ENCODE measurements at places on chromosomes 6 and 20. TPM values are rescaled to one million over a fixed set of nuclear protein-coding genes. Genes with fewer than 3 reads are reported as not detected.

The TMC2 gene
- total RNA-seq, result not detected

DNA sequence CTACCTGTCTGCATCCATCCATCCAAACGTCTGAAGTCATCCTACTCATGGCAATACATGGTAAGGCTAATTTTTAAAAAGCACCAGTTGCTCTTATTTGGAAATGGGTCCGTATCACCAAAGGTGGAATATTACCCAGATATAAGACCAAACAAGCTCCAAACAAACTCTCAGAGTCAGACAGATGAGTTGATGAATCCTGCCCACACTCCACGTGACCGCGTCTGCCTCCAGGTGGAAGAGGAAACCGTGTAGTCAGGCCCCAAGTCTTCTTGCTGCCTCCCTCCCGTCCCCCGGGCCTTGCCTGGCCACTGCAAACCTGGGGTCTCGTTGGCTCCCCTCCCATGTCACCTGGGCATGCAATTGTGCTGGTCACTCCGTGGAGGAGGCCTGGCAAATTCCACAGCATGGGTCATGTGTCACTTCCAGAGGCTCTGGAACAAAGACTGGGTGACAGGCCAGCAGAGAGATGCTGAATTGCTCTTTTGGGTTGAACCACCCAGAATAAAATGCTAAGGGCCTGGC, 31.8 kb downstream of the CTCFL start:
- DNase-seq, result no peak

- DNase-seq, result no peak
These were observed 651.6 kb downstream of the UTRN start for GRCh38 chr6:144936764-144937163.

DNA sequence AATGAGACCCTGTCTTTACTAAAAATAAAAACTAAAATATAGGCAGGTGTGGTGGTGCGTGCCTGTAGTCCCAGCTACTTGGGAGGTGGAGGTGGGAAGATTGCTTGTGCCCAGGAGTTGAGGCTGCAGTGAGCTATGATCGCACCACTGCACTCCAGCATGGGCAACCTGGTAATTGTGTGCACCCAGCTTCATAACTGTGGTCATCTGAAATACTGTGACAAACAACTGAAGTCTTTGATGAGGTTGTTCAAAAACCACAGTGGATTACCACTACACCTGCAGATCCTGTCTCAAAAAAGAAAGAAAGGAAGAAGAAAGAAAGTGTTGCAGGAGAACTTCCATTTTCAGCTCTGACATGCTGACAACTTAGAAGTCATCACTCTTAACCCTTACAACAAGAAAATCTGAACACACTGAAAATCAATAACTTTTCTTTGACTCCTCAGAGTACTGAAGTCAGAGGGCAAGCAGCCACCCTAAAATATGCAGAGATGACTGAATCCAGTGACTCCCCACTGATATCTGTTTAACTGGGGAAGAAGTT, 13.8 kb upstream of the ZBP1 start:
- DNase-seq, result no peak

DNA sequence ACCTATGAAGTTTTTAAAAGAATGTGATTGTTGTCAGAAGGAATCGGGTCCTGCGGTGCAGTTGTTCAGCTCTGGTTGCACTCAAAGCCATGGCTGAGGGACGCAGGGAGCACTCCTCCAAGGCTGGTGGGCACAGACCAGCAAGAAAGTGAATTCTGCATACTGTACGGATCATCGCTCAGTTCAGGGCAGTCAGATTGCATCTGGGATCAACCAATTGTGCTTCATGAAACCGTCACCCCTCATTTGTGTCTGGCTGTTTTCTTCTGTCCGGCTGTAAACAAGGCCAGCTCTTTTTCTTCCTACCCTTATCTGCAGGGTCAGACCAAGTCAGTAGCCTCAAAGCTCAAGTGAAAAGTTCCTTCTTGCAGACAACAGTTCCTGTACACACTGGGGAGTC, 478.3 kb downstream of the TFAP2A start:
- no peak for DNase-seq

- no peak for DNase-seq
These were observed 110.1 kb downstream of the NRN1 start for GRCh38 chr6:5896476-5897200.

GRCh38 chr6:4732691-4733315, 43.4 kb upstream of the CDYL start:
- DNase-seq, result peak; percentile 57

The BANF2 gene
- not detected for total RNA-seq

- no peak for DNase-seq
These were observed 11.7 kb downstream of the TMEM244 start for GRCh38 chr6:129849456-129849855.

- DNase-seq, result no peak
These were observed 62.9 kb downstream of the CARMIL1 start for GRCh38 chr6:25341923-25342619.

- DNase-seq, result no peak
These were observed 282.8 kb upstream of the FOXQ1 start for GRCh38 chr6:1029141-1029540.

The RALGAPB gene
- 20.1 TPM for total RNA-seq

DNA sequence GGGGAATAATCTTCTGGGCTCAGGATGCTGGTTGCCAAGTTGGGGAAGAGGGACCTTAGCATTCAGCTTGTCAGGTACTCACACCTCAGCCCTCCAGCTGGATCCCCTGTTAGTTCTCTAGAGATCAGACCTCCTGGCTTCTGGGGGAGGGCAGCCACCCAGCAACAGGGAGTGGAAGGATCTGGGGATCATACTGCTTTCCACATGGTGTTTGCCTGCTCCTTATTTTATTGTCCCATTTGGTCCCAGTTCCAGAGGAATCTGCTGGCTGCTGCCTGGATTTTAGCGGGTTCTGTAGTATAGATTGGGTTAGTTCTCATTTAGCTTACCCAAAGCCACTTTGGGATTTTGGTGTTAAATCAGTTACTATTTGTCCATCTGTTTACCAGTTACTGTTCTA, 29.3 kb downstream of the KAT14 start:
- DNase-seq, result no peak

The XKR7 gene
- total RNA-seq, result 0.11 TPM

DNA sequence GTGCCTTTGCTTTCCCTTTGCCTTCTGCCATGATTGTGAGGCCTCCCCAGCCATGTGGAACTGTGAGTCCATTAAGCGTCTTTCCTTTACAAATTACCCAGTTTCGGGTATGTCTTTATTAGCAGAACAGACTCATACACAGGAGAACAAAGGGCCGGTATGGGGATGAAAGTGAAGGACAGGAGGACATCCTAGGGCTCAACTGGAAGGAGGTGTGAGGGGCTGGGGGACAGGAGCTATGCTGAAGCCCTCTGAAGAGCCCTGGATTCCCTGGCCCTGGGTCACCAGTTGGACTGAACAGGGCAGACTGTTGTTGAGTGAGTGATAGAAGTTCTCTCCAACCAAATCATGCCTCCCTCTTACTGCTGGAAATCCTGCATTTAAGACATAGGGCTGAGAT, 105.8 kb downstream of the SCML4 start:
- no peak for DNase-seq

The IRF4 gene
- total RNA-seq, result 76.9 TPM

The GSTA2 gene
- total RNA-seq, result 0.32 TPM

DNA sequence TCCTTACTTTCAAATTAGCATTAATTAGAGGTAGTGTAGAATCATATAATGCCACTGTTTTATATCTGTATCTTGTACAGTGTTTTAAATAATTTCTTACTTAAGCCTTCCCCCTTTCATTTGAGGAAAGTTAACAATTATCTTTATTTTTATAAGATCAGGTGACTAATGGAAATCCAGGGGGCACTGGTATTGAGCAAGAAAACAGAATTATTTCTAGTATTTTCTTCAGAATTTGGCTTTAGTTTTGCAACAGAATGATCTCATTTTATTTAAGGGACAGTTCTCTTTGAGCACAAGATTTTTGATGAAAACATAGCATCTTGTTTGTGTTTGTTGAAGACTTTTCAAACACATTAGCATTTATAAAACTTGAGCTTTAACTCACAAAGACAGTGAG, 55.9 kb downstream of the RNF217 start:
- no peak for DNase-seq

The TCP11 gene
- not detected for total RNA-seq

DNA sequence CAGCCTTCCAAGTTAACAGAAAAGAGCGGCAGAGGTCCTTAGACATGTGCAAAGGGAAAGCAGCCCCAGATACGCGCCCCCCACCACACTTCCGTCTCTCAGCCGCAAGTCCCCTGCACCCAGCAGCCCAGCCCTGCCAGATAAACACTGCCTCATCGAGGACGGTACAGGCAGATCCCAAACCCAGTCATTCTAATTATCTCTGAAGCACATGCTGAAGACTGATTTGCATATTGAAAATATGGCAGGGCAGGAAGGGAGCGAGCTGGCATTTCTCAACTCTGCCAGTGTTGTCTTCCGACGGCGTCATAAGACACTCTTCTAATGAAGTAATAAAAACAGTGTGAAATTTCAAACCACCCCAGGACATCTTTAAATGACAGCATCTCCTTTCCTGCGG, 122.8 kb upstream of the CDH4 start:
- DNase-seq, result no peak

The COL21A1 gene
- total RNA-seq, result 0.16 TPM

- peak; percentile 32 for DNase-seq
These were observed 9.8 kb downstream of the FOXO3 start for GRCh38 chr6:108570517-108570916.

The NINL gene
- total RNA-seq, result 5.0 TPM

DNA sequence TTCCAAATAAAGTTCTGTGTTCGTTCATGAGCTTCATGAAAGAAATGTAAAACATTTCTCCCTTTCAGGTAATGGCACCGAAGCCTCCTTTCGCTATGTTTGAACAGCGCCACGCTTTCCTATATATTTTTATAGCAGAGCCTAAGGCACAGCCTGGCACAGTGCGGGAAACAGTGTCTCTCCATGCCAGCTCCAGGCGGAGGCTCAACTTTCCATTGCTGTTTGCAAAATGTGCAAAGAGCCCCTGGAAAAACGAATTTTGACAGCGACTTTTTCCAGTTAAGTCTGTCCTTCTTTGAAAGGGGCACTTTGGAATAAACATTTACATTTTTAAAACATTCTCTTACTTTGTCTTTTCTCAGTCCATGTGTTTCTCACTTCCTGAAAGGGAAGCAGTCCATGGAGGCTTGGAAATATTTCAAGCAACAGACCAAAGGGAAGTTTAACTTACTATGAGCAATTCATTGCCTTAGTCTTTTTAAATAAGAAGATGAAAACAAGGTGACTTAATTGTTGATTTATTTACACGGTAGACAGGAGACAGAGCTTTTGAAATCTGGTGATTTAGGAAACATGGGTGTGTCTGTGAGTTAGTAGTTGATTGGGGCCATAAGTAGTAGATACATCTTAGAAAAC, 769 bp downstream of the CCN6 start:
- no peak for DNase-seq

The GPR6 gene
- total RNA-seq, result not detected

- no peak for DNase-seq
These were observed 255.0 kb downstream of the ESR1 start for GRCh38 chr6:152062476-152062875.

DNA sequence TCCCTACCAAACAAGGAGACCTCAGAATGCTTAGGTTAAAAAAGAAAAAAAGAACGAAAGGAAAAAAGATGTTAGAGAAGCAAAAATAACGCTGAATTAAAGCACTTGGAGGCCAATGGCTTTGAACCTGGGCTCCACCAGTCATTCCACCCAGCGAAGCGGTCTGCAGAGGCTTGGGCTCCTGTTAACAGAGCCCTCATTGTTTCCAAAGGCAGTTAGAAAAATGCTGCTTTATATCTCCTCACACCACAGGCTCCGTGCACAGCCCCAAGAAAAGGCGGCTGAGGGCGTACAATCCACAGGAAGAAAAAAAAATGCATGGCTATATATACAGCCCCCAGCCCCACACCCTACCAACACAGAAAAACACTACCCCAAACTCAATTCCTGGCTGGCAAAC, 255.9 kb downstream of the FOXC1 start:
- DNase-seq, result peak; percentile 95

The DOK5 gene
- 2.8 TPM for total RNA-seq

The LY6G5C gene
- total RNA-seq, result not detected

GRCh38 chr20:32513031-32513866, 71.9 kb downstream of the NOL4L start:
- no peak for DNase-seq

GRCh38 chr20:62365814-62366369, 1.2 kb downstream of the LAMA5 start:
- DNase-seq, result peak; percentile 38

DNA sequence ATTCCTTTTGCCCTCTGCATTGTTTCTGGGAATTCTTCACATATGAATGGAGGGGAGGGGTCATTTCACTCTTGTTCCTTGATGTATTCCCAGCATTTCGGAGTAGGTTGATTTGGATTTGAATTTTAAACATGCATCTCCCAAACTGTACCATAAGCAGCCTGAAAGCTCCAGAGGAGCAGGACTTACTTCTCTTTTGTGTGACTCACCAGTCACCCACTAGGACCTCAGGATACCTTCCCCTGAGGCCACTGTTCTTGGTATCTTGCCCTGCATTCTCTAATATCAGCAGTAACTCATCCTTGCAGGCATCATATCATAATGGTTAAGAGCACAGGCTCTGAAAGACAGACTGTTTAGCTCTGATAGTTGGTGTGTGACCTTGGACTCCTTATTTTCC, 703 bp downstream of the MRPL2 start:
- DNase-seq, result no peak

DNA sequence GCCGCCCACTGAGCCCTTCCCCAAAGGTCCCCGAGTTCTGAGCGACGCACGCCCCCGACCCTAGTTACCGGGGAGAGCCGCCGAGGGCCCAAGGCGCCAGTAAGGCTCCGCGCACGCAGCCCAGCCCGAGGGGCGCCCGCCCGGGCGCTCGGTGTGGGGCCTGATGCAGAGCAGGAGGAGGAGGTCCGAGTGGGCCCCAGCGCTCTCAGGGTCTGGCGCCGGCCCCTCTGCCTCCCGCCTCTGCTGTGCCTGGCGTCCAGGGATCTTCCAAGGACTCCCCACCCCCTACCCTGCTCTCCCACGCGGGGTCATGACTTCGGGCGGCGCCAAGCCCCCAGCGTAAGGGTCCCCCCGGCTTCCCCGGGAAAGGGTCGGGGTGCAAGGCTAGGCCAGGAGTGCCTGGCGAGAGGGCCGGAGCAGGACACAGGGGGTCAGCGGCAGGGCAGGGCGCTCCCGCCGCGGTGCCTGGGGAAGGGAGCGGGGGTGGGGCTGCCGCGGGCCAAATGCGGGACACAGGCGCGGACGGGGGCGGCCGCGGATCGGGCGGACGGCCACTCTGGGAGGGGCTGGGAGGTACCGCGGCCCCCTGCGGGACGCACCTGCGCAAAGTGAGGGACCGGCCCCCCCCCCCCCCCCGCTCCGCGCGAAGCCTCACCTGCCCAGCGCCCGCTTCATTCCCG, 637 bp downstream of the ABHD12 start:
- DNase-seq, result no peak

GRCh38 chr6:46419576-46420002, 71.7 kb downstream of the RCAN2 start:
- peak; percentile 75 for DNase-seq
